ENCODE measurements at places on chromosomes 12 and 14.

GRCh38 chr12:110931315-110931728 lies 10.9 kb upstream of the MYL2 start:
- DNase-seq, result no peak

DNA sequence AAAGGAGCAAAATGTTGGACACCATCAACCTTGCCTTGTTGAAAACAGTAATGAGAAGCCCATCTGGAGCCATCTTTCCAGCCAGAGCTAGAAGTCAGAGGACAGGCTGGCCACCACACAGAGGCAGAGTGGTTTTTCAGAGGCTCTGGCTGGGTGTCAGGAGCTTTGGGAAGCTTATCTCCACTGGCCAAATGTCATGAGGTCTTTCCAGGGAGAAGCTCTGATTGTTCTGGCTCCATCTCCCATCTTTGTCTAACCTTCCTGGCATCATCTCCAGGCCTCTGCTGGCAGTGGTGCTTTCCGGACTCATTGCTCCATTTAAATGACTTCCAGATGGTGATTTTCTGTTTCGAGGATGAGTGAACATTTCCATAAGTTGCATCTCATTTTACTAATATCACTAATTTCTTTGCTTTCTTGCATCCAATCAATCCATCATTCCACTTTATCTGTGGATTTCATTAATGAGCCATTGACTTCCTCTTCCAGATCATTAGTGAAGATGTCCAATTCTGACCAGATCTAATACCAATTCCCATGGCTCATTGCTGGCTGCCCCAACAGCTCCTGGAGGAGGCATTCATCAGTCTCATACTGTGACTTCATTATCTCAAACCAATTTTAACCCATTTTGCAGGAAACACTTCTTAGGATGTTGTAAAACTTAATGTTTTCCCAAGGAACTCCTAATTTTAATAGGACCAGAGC lies 35.3 kb upstream of the TMTC1 start:
- DNase-seq, result no peak

- no peak for DNase-seq
Measured at GRCh38 chr14:98404811-98405210, 867.2 kb downstream of the BCL11B start.

GRCh38 chr12:42584651-42585111 lies 4.9 kb downstream of the PRICKLE1 start:
- no peak for DNase-seq

DNA sequence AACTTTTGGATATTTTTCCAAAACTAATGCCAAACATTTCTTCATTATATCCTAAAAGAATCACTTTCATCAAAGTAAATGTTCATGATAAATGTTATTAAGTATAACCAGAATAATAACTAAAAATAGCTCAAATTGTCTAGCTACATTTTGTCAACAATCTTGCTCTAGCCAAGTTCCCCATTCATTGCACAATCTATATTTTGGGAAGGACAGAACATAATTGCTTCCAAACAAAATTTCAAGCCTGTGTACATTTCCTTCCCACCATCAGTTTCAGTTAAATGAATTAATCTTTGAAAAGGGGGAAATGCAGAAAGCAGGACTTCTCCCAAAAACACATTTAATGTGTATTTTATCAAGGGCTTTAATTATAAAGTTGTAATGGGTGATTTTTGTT lies 98.0 kb upstream of the PLEKHG7 start:
- no peak for DNase-seq

GRCh38 chr14:64212666-64213065 lies 81.5 kb downstream of the ESR2 start:
- DNase-seq, result no peak

- no peak for DNase-seq
Measured at GRCh38 chr12:67047634-67048033, 221.5 kb upstream of the CAND1 start.

- no peak for DNase-seq
Measured at GRCh38 chr12:89700191-89700810, 8.3 kb downstream of the ATP2B1 start.

- DNase-seq, result no peak
Measured at GRCh38 chr14:54698966-54699530, 132.1 kb downstream of the SAMD4A start.

- no peak for DNase-seq
Measured at GRCh38 chr12:79058342-79058741, 193.8 kb downstream of the SYT1 start.

All from nucleus accumbens (tissue), 56 donors.